ENCODE measurements at places on chromosomes 6 and 20. TPM values are rescaled to one million over a fixed set of nuclear protein-coding genes. Genes with fewer than 3 reads are reported as not detected.

The COL12A1 gene
- 46.8 TPM for total RNA-seq

The SLC17A2 gene
- not detected for total RNA-seq

The LPA gene
- total RNA-seq, result 1.3 TPM

The RCAN2 gene
- total RNA-seq, result 61.7 TPM

The WFDC12 gene
- total RNA-seq, result not detected

The REV3L gene
- 19.0 TPM for total RNA-seq

The RAD21L1 gene
- total RNA-seq, result not detected

The MAP3K5 gene
- 15.9 TPM for total RNA-seq

The ZNF311 gene
- 2.8 TPM for total RNA-seq

The COL9A3 gene
- 3.6 TPM for total RNA-seq

The KIF25 gene
- 0.43 TPM for total RNA-seq

The CPNE5 gene
- total RNA-seq, result 1.3 TPM

The SSTR4 gene
- not detected for total RNA-seq

The PRRT1 gene
- total RNA-seq, result 3.7 TPM

The ANGPT4 gene
- 0.20 TPM for total RNA-seq

The ESR1 gene
- 1.9 TPM for total RNA-seq

The NHLRC1 gene
- 1.9 TPM for total RNA-seq

The PNPLA1 gene
- 0.14 TPM for total RNA-seq

Measured in mucosa of gallbladder (tissue), 1 donor.